ENCODE measurements at places on chromosomes 2 and 18.

- DNase-seq: no peak
Measured at GRCh38 chr2:2757764-2758163, 426.7 kb upstream of the MYT1L start.

DNA sequence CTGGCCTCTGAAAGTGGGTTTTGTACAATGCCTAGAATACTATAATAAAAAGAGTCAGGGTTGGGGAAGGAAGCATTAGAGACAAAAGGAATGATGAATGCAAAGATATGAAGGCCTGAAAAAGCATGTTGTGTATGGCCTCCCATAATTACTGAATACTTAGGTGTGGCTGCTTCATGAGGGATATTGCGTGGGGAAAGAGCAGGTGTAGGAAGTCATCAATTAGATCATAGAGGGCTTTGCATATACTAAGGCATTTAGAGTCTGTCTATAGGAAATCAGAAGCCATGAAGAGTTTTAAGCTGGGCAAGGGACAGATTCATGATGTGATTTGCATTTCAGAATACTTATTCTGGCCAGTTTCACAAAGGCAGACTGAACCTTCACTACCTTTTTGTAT is 48.2 kb downstream of the NCOA1 start:
- no peak for DNase-seq

- DNase-seq: no peak
Measured at GRCh38 chr2:481388-481787, 193.5 kb upstream of the ALKAL2 start.

GRCh38 chr2:44218771-44219170 is 50.1 kb downstream of the PPM1B start:
- peak; percentile 18 for DNase-seq

DNA sequence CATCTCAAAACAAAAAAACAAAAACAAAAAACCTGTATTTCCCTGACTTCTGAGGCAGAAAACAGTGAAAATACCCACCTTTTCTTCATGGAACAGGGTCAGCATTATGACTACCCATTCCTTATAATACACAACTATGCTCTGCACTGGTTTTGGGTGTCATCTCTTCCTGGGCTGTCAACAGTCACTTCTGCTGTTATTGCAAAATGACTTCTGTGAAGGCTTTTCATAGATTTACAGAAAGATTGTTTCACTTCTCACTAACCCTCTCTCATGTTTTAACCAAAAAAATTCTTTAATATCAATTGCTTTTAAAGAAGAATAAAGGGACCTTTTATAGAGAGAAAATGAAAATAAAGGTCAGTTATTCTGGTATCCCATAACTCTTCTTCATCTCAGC is 26.5 kb upstream of the PIK3C3 start:
- DNase-seq: peak; percentile 10

GRCh38 chr2:18988631-18989232 is 369.7 kb downstream of the OSR1 start:
- no peak for DNase-seq

DNA sequence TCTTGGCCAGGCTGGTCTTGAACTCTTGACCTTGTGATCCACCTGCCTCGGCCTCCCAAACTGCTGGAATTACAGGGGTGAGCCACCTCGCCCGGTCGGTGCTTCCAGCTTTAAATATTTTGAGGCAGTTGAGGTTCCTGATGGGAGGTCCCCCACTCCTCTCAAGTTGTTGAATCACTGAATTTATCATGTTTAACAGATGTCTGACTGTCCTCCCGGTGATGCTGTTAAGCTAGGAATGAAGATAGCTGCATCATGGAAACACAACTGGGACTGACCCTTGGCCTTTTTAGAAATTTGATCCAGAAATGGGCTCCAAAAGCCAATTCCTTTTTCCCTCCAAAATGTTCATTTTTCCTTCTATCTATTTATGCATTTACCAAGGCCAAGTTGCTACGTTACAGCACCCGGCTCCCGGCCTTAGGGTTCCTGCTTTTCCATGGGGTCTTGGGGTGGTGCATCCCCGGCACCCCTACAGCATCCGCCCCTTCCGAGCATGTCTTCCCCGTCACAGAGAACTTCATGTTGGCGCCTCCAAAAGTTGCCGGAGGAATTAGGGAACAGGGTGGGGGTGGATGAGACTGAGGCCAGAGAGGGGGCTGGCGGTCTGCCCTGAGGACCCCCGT is 43.9 kb downstream of the PAX8 start:
- DNase-seq: no peak

DNA sequence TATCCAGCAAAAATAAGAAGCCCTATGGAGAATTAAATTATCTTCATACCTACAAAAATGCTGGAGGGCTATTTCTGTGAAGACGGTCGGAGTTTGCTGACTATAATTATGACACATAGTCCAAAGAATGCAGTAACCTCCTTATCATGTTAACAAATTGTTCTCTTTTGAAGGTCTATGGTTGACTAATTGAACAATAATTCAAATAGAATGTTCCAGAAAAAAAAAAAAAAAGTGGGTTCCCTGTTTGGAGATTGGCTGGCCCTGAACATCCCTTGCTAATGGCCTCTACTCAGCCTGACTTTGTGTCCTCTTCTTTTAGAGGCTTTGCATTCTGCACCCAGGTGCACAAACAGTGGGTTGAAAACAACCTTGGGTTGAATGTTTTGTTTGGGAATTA is 82.8 kb upstream of the CCBE1 start:
- DNase-seq: no peak

DNA sequence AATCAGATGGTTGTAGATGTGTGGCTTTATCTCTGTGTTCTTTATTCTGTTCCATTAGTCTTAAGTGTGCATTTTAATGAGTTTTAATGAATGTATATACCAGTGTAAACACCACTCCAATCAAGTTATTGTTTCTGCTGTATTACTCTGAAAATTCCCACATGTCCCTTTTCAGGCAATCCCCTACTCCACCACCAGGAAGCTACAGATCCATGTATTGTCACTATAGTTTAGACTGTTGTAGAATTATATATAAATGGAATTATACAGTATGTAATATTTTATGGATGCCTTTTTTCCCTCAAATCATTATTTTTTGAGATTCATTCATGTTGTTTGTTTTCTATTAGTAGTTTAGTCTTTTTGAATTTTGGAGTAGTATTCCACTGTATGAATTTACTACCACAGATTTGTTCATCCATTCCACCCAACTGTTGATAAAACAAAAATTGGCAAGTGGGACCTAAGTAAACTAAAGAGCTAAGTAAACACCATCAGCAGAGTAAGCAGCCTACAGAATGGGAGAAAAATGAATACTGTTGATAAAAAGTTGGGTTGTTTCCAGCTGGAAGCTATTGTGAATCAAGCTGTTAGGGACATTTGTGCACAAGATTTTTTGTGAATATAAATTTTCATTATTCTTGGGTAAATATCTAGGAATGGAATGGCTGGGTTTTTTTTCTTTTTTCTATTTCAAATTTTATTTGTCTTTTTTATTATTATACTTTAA is 262.0 kb downstream of the CAMKMT start:
- no peak for DNase-seq

- no peak for DNase-seq
Measured at GRCh38 chr2:202408546-202409140, 32.5 kb downstream of the BMPR2 start.

DNA sequence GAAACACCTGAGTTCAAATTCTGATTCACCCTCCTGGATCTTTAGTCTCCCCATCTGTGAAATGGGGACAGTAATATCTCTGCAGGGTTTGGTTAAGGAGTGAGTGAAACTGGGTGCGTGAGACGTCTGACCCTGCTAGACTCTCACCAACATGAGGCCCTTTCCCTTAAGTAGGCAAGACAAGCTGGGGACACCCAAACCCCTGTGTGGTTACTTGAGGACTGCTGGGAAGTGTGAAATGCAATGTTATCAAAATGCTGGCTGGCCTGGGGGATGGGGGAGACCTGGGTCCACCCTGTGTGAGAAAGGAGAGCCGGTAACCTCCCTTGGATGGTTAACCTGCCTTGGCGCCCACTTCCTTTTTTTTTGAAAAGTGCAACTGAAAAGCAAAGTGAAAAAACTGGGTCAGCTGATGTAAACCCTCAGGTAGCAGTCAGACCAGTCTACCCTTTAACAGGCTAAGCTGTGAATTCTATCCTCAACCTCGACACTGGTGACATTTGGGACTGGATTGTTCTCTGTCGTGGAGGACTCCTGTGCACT is 82.3 kb downstream of the INPP5D start:
- DNase-seq: peak; percentile 51

- DNase-seq: no peak
Measured at GRCh38 chr18:77369644-77370043, 120.0 kb downstream of the GALR1 start.

DNA sequence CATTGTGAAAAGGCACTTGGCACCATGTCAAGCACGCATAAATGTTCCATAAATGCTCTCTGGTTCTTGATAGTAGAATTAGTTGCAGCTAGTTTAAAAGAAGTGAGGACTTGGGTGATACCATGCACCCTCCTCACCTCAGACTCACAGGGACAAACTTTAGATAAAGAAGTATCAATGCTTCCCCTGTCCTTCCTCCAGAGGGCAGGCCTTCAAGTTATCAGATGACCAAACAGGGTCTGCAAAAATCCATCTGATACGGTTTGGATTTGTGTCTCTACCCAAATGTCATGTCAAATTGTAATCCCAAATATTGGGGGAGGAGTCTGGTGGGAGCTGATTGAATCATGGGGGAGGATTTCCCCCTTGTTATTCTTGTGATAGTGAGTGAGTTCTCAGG is 54.1 kb downstream of the C1QL2 start:
- DNase-seq: no peak

DNA sequence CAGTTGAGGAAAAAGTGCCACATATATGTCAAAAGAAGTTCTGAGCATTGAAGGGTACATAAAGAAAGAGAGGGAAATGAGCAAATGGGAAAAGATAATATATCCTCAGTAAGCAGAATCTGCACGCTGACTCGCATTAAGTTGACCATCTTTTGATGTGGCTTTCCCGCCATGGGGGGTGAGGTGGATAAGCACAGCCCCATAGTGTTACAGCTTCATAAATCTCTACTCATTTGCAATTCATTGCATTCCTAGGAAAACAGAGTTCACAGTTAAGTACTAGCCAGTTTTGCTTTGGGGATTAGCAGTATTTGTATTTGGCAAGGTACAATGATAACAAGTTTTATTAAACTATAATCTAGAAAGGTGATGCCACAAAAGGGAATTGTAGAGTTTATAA is 814.2 kb downstream of the LRP1B start:
- no peak for DNase-seq

DNA sequence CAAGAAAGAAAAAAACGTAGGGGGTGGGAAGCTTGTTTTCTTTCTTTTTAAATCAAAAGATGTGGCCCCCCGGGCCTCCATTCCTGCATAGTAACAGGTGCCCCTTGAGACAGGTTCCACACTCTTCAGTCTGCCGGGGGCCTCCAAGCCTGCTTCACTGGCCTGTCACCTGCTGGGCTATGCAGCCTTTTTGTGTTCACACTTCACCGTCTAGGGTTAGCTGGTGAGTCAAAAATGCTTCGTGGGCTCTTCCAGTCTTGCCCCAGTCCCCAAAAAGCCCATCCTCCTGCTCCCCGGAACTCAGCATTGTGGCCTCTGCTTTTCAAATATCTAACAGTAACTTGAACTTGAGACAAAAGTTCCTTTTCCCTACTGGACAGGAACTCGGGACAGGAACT is 67.9 kb downstream of the POLR1A start:
- no peak for DNase-seq

All from hematopoietic multipotent progenitor cell treated with erythropoietin and hydrocortisone succinate and interleukin-3 and kit ligand, for 4 days (in vitro differentiated cells).